ENCODE measurements at places on chromosomes 4 and X.

- DNase-seq: no peak
Measured at GRCh38 chrX:22314211-22314610, 41.5 kb downstream of the CBLL2 start.

- no peak for DNase-seq
Measured at GRCh38 chr4:101160792-101161592, 186.3 kb downstream of the PPP3CA start.

GRCh38 chrX:154791467-154791866 lies 13.8 kb downstream of the MPP1 start:
- DNase-seq: no peak

- no peak for DNase-seq
Measured at GRCh38 chr4:129672941-129673340, 577.0 kb downstream of the C4orf33 start.

DNA sequence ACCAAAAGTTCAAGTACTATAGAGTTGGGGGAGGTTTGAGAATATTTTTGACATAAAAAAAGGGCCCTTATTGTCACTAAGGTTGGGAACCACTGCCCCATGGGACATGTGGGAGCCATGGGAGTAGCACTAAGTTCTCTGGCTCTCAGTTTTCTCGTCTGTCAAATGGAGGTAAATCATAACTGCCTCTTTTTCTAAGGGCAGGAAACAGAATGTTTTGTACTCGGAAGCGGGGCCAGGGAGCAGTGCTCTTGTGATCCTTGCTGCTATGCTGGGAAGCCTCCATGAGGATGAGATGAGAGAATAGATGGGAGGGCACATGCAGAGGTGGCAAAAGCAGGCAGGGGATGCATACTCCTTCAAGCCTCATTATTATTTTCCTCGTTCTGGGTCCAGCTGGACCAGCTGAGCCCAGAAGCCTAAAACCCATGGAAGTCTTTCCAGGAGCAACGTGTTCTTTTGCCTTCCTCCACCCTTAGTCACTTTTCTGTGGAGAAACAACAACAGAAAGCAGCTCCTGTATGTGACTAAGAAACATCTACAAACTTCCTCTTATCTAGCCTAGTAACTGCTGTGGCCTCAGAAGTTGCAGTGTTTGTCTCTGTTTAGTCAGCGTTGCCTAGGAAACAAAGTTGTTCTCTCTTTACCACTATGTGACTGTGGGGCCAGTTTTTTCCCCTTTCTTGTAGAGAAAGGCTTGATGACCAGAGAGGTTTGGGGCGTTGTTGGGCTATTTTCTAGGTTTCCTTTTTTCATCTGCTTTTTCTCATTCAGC lies 64.8 kb downstream of the TSC22D3 start:
- peak; percentile 66 for DNase-seq

- no peak for DNase-seq
Measured at GRCh38 chrX:85004255-85004654, 578 bp downstream of the APOOL start.

DNA sequence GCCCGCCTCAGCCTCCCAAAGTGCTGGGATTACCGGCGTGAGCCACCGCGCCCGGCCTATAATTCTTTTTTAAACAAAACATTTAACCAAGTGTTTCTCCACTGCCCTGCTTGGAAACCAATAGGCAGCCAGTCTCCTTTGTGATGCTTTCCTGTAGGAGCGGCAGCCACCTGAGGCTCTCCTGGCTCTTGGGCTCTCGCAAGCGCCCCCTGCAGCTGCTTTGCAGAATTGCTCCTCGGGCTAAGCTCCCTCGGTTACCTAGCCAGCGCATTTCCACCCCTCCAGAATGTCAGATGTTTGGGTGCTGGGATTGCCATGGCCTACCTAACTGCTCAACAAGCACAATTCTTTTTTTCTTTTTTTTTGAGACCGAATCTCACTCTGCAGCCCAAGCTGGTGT lies 7.7 kb downstream of the S100P start:
- DNase-seq: no peak

DNA sequence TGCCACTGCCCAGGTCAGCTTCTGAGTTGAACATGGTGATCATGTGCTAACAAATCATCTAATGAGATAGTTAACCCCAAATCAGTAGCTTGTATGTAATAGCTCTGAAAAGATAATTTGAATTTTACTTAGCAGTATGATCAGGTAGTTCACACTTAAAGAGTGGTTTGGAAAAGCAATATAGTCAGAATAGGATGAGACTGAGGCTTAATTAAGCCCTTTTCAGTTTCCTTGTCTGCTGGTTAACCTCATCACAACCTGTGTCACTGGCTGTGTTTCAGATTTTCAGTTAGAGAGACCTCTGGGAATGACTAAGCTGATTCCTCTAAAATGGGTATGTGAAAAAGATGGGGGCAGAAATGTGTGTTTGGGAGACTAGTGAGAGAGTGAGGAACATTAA lies 38.1 kb downstream of the GPR174 start:
- no peak for DNase-seq

DNA sequence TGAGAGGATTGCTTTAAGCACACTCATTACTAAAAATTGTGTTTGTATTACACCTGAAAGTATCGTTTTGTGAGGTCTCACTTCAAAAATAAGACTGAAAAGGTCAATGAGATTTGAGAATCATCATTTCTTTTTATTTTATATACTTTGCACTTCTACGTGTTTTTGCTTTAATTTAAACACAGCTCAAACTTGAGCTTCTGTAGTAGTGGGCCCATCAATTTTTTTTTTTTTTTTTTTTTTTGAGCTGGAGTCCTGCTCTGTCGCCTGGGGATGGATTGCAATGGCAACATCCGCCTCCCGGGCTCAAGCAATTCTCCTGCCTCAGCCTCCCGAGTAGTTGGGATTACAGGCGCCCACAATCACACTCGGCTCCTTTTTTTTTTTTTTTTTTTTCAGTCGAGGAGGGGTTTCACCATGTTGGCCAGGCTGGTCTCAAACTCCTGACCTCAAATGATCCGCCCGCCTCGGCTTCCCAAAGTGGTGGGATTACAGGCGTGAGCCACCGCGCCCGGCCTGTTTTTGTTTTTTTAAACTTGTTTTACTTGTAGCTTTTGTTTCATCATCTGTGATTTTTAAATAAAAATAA lies 1.5 kb downstream of the GSTCD start:
- no peak for DNase-seq

DNA sequence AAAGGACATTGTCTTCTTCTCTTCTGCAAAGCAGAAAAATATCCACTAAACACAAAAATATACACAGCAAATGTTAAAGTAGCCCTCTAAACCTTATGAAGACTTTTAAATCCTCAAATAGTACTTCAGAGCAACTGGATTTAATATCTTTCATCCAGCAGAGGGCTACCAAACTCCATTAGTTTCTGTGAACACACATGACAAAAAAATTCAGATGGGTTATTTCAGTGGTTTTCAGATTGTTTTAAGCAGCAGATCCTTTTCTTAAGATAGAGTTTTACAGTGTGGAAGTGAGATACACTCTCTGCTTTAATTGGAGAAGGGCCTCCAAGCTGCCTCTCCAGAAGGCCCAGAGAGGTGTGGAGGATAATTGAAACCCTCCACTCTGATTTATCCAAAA lies 56.7 kb downstream of the ANK2 start:
- DNase-seq: peak; percentile 8

DNA sequence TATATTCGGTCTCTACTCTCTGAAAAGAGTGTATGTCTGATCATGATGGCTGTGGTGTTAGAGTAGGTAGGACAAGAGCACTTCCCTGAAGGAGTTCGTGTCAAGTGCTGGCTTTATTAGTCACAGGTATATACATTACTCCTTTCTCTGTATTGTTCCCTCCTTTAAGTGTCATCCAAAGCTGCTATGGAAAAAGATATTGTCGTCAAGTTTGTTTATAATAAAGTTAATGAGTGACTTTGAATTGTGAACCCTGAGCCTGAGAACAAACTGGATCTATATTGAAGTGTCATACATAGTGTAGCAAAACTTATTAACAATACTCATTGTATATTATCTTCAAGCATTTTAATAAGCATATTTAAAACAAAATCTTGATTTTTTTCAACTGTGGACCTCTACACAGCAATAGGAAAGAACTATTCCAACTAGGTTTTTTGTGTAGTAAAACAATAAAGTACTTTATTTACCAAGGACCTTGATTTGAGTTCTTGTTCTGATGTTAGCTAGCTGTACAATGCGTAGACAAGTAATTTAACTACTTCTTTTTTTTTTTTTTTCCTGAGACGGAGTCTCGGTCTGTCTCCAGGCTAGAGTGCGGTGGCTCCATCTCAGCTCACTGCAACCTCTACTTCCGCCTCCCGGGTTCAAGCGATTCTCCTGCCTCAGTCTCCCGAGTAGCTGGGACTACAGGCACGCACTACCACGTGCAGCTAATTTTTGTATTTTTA lies 177.7 kb downstream of the RAPGEF2 start:
- DNase-seq: no peak

Measured in hepatic stellate cell (primary cell).